ENCODE measurements at places on chromosomes 2 and 18. TPM values are rescaled to one million over a fixed set of nuclear protein-coding genes. Genes with fewer than 3 reads are reported as not detected.

The CREB1 gene
- 28.2 TPM for total RNA-seq

The MRPL53 gene
- 49.9 TPM for total RNA-seq

The TLK1 gene
- 13.7 TPM for total RNA-seq

The PCGF1 gene
- total RNA-seq: 15.8 TPM

Measured in epithelial cell of alveolus of lung (primary cell).